ENCODE measurements at places on chromosomes 11 and 22. TPM values are rescaled to one million over a fixed set of nuclear protein-coding genes. Genes with fewer than 3 reads are reported as not detected.
A peak's percentile ranks its signal among the peaks of the same experiment; 100 is the strongest.

The ALDH3B2 gene
- 3.4 TPM for total RNA-seq

The TEAD1 gene
- 184 TPM for total RNA-seq

The DEFB131B gene
- not detected for total RNA-seq

The TP53AIP1 gene
- not detected for total RNA-seq

DNA sequence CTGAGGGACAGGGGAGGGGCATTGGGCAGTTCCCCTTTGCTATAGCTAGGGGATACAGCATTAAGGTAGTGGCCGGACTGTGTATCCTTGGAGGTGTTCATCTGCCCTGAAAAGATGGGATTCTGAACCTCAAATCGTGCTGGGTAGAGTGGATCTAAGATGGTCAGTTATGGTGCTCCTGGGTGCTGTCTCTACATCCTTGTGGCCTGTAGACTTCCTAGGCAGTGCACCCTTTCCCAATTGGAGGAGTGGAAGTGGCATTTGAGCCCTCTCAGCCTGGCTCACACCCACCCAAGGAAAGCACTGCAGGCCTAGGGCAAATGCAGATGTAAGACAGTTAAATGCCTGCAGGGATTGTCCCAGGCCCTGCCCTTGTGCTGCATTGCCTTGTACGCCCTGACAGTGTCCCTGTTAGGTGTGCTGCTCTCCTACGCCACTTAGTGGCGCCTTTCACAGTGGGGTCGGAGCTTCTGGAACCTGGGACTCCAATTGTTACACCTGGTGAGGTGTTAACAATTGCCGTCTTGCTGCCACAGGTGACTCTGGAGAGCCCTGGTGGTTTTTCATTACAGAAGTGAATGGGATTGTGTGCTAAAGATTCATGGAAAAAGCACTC is 35.0 kb downstream of the PPFIBP2 start:
- ATAC-seq = no peak

GRCh38 chr22:24330636-24331035 is 60.0 kb downstream of the SPECC1L start:
- ATAC-seq = no peak

- ATAC-seq = no peak
These were observed 1.6 kb downstream of the KCNK4 start for GRCh38 chr11:64292460-64293254.

GRCh38 chr11:93034031-93034722 is 64.7 kb downstream of the MTNR1B start:
- no peak for ATAC-seq

DNA sequence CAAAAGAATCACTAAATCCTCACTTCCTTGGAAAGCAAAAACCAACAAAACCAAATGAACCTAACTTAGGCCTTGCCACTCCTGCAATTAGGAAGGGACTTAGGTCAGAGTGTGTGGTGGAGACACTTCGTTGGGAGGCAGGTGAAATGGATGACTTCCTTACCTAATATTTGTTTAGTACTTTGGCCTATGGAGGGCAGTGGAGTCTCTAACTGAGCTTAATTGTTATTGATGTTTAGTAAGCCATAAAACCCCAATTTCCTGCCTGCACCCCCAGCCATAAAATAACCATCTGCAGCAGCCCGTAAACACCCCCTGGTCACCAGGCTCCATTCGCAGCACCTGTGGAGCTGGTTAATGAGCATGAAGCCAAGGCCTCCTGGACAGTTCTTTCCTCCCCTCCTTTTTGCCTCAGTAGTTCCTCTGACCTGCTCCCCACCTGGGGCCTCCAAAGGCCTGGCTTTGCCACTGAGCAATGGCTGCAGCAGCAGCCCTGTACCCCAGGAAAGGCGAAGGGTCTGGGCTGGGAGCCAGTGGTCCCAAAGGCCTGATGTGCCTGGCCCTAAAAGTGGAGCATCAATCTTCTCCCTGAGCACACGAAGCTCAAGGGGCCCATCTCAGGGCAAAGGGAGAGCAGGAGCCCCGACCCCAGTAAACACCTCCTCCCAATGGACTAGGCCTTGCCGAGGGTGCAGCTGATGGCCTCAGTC is 15.6 kb upstream of the SYT13 start:
- ATAC-seq = no peak

GRCh38 chr11:134483857-134484256 is 71.8 kb upstream of the B3GAT1 start:
- no peak for ATAC-seq

DNA sequence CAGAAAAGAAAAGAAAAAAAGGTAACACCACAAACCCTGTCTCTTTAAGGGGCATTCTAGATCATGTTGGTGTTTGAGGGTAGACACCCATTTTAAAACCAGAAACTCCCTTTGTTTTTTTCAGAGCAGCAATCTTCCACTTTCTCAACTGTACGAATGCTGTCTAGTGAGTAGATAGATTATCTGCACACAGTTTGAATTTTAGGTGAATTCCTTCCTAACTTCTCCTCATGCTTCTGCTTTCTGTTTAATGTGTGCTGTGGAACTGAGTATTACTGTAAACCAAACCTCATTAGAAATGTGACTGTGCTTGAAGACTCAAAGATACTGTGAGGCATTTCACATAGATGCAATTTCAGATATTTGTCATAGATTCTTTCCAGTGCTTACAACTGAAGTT is 102.4 kb downstream of the PRMT3 start:
- ATAC-seq = no peak

GRCh38 chr11:114162719-114163123 is 103.2 kb downstream of the ZBTB16 start:
- ATAC-seq = peak; percentile 83

DNA sequence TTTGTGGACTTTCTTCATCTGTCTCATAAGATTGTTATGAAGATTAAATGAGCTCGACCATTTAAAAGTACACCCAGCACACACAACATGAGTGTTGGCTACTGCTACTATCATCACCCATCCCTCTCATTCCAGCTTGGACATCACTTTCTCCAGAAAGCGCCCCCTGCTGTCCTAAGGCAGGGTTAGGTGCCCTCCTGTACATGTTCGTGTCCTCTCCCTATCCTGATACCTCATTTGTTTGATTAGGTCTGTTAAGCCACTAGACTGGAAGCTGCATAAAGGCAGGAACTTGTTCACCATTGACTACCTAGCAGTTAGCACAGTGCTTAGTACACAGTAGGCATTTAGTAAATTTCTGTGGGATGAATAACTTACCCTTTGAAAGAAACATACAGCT is 85.5 kb downstream of the ENTHD1 start:
- no peak for ATAC-seq

DNA sequence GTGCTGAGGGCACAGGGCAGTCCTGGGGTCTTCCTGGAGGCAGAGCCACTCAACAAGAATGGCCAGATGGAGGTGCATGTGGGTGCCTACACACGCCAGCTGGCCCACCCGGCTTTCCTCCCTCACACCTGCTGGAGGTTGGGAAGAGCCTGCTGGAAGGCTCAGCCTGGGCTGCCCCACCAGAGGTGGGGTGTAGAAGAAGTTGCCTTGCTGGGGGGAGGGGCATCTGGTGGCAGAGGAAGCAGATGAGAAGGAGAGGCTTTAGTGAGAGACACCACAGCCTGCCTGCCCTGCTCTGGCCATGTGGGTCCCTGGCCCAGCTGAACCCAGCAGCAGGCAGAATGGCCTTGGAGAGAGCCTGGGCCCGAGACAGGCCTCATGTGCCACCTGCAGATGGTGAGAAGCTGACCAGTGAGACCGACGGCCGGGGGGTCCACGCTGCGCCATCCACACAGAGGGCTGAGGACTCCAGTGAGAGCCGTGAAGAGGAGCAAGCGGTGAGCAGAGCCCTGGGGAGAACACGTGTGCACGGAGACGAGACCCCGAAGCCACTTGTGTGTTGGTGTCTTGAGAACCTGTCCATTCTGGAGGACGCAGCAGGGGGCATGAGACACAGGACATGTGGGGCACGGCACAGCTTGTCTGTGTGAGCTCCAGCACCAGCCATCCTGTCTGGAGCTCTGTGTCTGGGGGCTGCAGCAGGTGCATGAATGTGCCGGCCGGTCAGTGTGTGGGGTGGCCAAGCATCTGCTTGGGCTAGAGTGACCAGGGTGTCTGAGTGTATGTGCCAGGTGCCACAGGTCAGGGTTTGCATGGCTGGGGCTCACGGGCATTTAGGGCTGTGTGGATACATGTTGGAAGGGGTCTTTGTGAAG is 2.7 kb downstream of the B4GALNT4 start:
- ATAC-seq = no peak

DNA sequence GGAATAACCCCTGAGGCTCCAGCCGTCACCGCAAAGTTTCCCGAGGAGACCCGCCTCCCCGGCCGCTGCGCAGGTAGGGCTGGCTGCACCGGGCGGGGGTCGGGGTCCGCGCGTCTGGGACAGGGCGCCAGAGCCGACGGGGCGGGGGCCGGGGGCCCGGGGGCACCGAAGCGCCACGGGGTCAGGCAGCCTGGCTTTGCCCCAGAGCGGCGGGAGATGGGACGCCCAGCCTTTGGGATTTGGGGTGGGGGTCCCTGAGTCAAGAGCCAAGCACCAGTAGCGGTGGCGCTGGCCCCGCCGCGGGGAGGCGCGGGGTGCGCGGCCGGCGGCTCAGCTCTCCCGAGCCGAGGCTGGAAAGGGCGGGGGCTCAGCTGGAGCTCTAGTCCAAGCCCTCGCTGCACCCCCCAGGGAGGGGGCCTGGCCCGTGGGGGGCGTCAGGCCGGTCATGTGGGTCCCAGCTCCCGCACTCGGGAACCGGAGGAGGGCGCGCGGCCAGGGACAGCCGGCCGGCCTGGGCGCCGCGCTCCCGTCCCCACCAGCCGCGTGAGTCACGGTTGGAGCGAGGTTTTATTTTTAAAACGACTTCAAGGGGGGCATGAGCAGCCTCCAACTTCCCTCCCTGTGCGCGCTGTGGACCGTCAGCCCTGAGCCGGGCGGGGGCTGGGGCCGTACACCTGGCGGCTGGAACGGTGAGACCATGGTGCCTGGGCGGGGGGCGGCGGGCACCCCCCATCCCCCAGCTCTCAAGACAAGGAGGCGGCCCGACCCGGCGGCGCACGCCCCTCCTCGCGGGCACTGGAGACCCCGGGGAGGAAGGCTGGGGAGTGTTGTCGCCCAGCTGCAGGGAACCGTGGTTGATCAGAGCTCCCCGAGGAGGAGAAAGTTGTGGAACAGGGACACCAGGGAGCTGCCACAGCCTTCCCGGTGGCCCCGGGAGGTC is 626 bp downstream of the FLRT1 start:
- ATAC-seq = peak; percentile 50

- ATAC-seq = peak; percentile 77
These were observed 8.6 kb downstream of the DNHD1 start for GRCh38 chr11:6505577-6506240.
